ENCODE measurements at places on chromosomes 16 and 17.
A peak's percentile ranks its signal among the peaks of the same experiment; 100 is the strongest.

DNA sequence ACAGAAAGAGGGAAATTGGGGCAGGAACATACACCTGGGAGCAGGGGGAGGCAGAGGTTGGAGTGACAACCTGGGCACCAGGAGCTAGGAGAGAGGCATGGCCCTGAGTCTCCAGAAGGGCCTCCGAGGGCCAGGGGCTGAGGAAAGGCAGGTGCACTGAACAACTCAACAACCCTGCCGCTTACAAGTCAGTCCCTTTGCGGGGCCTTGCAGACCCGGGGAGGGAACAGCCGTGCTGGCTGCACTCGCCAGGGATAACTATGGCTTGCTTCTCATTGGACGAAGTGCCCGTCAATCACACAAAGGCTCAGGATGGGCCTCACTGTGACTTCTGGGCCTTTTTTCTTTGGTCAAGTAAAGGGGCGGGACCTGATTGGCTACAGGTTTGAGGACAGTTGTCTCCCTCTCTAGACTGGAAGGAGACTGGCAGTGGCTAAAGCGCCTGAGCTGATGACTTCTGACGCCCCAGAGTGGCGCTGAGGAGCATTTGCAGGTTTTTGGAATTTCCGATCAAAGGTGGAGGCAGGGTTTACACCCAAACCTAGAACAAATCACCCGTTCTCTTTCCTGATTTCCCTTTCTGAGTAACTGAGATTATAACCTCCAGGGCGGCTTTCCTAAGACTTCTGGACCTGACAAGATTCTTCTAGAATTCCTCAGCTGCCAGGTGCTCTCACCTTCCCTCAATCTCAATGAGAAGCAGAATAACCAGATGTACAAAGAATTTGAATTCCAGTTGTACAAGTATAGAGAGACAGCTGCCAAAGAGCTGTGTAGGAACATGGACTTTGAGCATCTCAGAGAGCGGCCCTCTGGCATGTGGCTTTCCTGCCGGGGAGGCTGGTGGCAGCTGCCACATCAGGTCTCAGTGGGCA is 27.6 kb upstream of the ST6GALNAC2 start:
- DNase-seq, result no peak

DNA sequence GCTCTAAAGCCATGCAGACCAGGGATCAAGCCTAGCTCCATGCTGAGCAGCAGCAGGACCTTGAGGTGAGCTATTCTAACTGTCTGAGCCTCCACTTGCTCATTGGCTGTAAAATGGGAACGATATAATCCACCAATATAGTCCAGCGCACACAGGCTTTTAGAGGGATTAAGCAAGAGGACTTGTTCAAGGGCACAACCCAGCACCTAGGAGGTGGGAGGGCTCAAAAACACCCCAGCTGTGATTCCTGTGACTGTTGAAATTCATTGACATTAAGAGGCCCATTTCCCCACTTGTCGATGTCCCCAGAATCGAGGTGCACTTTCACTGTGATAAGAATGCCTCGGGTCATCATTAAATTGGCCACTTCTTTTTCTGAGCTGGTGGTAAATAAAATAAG is 4.1 kb downstream of the USH1G start:
- DNase-seq, result no peak

DNA sequence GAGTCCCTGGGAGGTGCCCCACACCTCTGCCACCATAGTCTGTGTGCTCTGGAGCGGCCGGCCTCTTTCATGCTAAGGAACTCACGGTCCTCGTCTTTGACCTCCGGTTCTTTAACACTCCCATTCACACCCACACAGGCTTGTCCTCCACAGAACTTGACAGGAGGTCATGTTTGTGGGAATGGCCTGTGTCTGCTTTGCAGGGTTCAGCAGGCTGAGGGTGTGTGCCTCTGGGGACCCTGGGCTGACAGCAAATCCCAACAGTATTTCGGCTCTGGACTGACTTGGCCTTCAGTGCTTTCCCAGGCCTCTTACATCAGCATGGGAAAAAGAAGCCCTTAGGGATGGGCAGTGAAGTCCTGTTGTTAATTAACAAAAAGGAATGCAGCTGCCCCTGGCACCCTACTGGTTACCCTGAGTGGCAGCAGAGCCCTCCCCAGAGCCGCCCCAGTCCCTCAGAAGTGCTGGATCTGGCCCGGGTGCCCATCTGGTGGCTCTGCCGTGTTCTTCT is 35.4 kb upstream of the ADORA2B start:
- no peak for DNase-seq

GRCh38 chr17:32819035-32819434 is 57.9 kb downstream of the MYO1D start:
- DNase-seq, result no peak

DNA sequence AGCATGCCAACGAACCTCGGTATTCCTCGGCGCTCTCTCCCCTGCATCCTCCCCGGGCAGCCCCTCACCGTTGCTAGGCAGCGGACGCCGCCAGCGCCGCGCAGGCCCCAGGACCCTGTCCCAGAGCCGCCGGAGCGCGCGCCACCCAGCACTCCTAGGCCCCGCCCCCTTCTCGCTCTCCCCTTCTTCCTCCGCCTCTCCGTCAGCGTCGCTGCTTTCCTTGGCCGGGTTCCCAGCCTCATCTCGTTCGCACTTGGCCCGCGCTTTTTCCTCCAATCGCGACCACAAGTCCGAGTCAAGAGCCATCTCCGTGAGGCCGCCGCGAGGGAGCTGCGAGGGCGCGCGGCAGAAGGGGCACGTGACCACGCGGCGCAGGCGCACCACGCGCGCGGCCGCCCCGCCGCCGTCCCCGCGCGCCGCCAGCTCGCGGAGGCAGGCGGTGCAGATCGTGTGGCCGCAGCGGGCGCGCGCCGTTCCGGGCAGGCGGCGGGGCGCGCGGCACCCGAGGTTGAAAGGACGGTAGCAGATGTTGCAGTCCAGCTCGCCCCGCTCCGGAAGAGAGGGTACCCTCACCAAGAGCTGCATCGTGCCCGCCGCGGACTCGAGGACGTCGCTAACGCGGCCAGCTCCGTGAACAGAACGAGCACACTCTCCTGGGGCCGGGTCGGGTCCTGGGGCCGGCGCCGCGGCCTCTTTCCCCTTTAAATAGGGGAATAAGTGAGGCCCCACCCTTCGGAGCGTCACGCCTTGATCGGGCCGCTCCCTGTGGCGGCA is at the start of gene RNF227:
TSS of gene RNF227 (minus strand) at position 679 of the 774 bp plus-strand sequence. CDS start at position 585, 94 bp downstream.
- peak; percentile 90 for DNase-seq

GRCh38 chr17:43756201-43756600 is 2.4 kb downstream of the SOST start:
- DNase-seq, result no peak
